NCI-H510A (cell line): ENCODE measurements at places on chromosomes 12 and 14.

GRCh38 chr12:58067610-58068387 lies 126.4 kb downstream of the ATP23 start:
- DNase-seq, result no peak

GRCh38 chr12:28313631-28314030 lies 123.4 kb downstream of the CCDC91 start:
- DNase-seq, result no peak

DNA sequence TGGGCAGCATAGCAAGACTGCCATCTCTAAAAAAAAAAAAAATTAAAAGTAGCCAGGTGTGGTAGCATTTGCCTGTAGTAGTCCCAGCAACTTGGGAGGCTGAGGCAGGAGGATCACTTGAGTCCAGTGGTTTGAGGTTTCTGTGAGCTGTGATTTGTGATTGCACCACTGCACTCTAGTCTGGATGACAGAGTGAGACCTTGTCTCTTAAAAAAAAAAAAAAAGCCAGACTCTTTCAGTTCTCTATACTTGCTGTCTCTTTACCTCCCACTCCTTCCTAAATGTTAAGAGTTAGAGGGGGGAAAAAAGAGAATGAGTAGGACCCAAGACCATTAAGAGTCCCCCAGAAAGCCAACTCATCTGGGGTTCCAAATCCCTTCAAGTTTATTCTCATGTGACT lies 17.8 kb downstream of the EIF2S1 start:
- no peak for DNase-seq

GRCh38 chr12:18696971-18697602 lies 40.7 kb downstream of the PLCZ1 start:
- no peak for DNase-seq

- DNase-seq, result no peak
These were observed 17.0 kb downstream of the CEP128 start for GRCh38 chr14:80924365-80925103.
